ENCODE measurements at places on chromosomes 12 and 14. TPM values are rescaled to one million over a fixed set of nuclear protein-coding genes. Genes with fewer than 3 reads are reported as not detected.

MYF6 gene
- total RNA-seq, result not detected

WASHC3 gene
- total RNA-seq, result 55.6 TPM

BEST3 gene
- not detected for total RNA-seq

PMEL gene
- total RNA-seq, result 0.49 TPM

JPH4 gene
- 0.85 TPM for total RNA-seq

ADAMTS20 gene
- total RNA-seq, result not detected

RHEBL1 gene
- 2.7 TPM for total RNA-seq

KRT79 gene
- not detected for total RNA-seq

PIK3C2G gene
- not detected for total RNA-seq

FOXN4 gene
- not detected for total RNA-seq

ADCY4 gene
- total RNA-seq, result 68.1 TPM

VRTN gene
- total RNA-seq, result not detected

BRMS1L gene
- total RNA-seq, result 12.1 TPM

EML5 gene
- 2.1 TPM for total RNA-seq

KCNJ8 gene
- total RNA-seq, result 10.8 TPM

ARHGEF40 gene
- total RNA-seq, result 91.1 TPM

TDP1 gene
- total RNA-seq, result 12.7 TPM

VRK1 gene
- 14.5 TPM for total RNA-seq

RNASE7 gene
- not detected for total RNA-seq

PLEKHH1 gene
- 6.1 TPM for total RNA-seq

TAS2R46 gene
- total RNA-seq, result 2.8 TPM

CPM gene
- 32.5 TPM for total RNA-seq

GPR68 gene
- total RNA-seq, result 1.6 TPM

TPH2 gene
- not detected for total RNA-seq

FITM1 gene
- 0.76 TPM for total RNA-seq

SMCO2 gene
- 0.40 TPM for total RNA-seq

DTX1 gene
- total RNA-seq, result 10.1 TPM

CIROP gene
- total RNA-seq, result not detected

DIO2 gene
- 2.4 TPM for total RNA-seq

CCDC177 gene
- not detected for total RNA-seq

PRICKLE1 gene
- total RNA-seq, result 100 TPM

EEA1 gene
- total RNA-seq, result 45.3 TPM
